ENCODE measurements at places on chromosomes 3 and 15.

DNA sequence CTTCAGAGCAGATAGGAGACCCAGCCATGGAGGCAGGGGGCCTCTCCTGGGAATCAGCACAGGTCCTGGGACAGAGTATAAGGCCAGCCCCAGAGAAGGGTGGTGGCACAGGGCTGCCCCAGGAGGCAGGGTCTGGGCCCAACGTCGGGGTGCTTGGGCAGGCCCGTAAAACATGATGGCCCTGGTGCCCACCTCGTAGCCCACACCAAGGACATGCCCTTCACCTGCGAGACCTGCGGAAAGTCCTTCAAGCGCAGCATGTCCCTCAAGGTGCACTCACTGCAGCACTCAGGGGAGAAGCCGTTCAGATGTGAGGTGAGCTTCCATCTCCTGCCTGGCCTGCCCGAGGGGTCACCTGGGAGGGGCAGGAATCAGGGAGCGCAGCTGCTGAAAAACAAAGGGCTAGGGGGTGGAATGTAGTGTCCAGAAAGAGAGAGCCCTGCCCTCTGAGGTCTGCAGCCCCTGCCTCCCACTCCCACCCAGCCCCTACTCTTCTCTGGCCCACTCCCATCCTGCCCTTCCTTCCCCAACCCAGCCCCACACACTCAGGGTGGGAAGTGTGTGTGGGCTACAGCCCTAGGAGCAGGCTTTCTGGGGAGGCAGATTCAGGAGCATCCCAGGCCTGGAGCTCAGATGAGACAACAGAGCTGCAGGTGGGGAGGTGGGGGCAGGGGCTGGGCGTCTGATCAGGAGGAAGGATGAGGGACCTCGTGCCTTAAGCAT, 9.5 kb downstream of the ZBTB47 start:
- DNase-seq = no peak

DNA sequence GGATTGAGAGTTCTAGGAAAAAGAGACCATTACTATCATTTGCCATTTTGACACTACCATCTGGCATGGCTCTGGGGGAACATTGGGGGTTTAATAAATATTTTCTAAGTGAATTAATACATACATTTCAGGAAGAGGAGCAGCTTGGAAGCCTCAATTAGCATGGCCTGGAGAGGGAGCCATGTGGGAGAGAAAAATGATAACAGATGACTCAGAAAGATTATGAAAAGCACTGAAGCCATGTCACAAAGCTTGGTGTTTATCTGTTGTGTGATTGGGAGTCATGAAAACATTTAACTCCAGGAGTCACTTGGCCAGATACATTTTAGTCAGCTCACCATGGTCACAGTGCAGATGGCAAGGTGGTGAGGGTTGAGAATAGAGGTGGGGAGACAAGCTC, 121.0 kb downstream of the SSR3 start:
- no peak for DNase-seq

DNA sequence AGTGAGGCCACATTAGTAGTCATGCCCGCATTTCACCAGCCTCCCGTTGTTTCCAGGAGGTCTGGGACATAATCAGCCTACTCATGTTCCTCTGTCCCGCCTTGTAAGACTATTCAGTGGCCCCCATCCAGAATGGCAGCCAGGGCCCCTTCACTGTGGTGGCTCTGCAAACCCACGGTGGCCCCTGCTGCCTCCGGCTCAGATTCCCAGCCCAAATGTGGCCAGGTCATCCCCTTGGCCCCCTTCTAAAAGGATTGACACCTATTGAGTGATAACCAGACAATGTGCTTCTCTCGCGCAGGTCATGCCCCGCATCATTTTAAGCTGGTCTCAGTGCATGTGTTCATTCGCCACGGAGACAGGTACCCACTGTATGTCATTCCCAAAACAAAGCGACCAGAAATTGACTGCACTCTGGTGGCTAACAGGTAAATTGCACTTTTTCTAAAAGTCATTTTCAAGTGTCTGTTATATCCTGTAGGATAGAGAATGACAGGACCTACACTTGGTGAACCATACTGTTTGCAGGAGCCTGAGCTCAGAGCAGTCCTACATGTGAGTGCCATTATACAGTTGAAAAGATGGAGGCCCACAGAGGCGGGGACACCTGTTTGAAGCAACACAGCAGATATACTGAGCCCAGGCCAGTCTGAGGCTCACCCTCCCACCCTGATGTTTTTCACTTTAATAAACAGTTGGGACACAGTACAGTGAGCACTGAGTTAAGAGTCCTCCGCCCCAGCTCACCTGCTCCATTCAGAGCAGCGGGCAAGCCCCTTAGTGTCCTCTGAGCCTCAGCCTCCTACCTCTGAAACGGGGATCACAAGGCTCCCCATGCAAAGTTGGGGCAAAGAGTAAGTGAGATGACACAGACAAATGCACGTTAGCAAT, 47.7 kb downstream of the PXYLP1 start:
- DNase-seq = peak; percentile 14

GRCh38 chr15:41490355-41490754, 3.3 kb upstream of the ITPKA start:
- DNase-seq = peak; percentile 94

- no peak for DNase-seq
Observed at GRCh38 chr15:35630532-35630931, 84.6 kb upstream of the DPH6 start.

DNA sequence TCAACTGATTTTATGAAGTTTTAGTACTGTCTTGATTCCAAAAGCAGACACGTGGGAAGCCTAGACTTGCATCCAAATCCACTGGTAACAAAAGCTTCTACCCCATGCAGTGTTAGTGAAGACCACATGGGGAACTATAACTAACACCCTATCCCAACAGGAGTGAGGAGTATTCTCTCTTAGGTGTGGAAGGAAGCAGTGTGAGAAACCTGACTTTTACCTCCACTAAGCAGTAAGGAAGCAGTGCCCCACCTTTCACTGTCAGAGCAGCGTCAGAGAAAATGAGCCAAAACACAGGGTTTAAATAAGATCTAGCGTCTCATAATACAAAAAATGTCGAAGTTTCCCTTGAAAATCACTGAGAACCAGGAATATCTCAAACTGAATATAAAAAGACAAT, 60.5 kb downstream of the DLG1 start:
- no peak for DNase-seq

GRCh38 chr3:122745369-122746021, 48.1 kb downstream of the HSPBAP1 start:
- no peak for DNase-seq

GRCh38 chr15:89860891-89861290, 32.9 kb downstream of the AP3S2 start:
- no peak for DNase-seq

DNA sequence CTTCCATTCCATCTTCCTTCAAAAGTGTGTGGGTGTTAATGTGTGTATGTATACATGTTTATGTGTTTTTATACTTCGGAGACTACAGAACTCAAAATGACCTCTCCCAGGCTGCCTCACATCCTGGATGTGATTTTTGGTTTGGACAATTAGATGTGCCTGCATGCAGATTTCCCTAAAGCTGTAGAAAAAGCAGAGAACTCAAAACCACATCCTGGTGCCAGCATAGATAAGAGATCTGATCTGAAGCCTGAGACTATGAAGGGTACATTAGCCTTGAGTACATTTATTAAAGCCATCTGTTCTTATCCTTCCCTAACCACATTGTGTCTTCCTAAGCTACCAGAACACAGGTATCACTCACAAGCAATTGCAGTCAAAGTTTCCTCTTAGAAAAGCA, 319.4 kb upstream of the RASGRP1 start:
- DNase-seq = peak; percentile 63

DNA sequence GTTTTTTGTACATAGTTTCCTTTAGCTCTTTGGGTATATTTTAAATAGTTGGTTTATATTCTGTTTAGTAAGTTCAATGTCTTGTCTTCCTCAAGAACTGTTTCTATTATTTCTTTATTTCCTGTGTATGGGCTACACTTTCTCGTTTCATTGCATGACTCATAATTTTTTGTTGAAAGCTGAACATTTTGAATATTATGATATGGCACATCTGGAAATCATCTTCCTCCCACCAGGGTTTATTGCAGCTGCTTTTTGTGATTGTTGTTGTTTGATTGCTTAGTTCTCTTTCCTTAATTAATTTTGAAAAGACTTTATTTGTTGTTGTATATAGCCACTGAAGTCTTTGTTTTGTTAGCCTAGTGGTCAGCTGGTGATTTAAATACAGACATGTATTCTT, 43.8 kb downstream of the LSM3 start:
- DNase-seq = no peak

GRCh38 chr15:91311986-91312385, 211.9 kb downstream of the SV2B start:
- no peak for DNase-seq

DNA sequence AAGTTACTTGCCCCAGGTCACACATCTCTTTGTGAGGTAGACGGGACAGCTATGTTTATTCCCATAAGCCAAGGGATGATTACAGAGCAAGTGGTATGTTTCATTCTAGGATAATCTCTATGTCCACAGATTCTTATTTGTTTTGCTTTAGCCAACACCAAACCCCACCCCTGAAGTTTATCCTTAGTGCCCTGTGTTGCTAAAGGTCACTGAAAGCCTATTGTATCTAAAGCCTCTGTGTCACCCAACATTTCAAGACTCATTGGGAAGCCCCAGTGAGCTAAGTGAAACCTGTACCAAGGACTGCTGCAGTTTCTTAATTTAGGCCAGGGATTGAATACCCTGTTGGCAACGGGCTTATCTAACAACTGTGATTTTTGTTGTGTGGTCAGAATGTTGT, 135.6 kb downstream of the ADAMTS9 start:
- no peak for DNase-seq

GRCh38 chr3:168794427-168794826, 698.7 kb upstream of the GOLIM4 start:
- DNase-seq = no peak

- DNase-seq = no peak
Observed at GRCh38 chr15:95709959-95710695, 620.4 kb upstream of the NR2F2 start.

- no peak for DNase-seq
Observed at GRCh38 chr3:37301980-37302708, 127.8 kb upstream of the LRRFIP2 start.

- DNase-seq = no peak
Observed at GRCh38 chr3:169286992-169287391, 376.5 kb downstream of the MECOM start.

- no peak for DNase-seq
Observed at GRCh38 chr3:31225923-31226322, 306.8 kb upstream of the STT3B start.

GRCh38 chr3:132225664-132226063, 91.5 kb upstream of the ACP3 start:
- DNase-seq = peak; percentile 86

DNA sequence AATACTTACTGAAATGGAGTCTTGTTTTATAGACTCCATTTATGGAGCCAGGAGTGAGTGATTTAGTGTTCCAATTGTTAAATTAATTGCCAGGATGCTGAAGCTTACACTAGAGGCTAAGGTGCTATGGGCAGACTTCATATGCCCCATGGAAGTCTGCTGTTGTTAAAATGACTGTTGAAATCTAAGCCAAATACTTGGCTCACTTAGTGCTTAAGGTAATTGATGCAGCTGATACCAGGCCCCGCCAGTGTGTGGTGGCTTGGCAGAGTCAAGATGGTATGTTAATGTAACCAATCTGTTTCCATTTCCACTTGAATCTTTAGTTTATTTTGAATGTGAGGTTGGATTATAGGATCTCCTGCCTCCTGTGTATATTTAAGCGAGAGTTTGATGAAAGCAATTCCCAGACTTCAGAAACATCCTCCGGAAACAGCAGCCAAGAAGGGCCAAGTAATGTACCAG, 187.1 kb downstream of the ITPR1 start:
- no peak for DNase-seq

- DNase-seq = no peak
Observed at GRCh38 chr3:195557322-195557721, 14.2 kb upstream of the PPP1R2 start.

DNA sequence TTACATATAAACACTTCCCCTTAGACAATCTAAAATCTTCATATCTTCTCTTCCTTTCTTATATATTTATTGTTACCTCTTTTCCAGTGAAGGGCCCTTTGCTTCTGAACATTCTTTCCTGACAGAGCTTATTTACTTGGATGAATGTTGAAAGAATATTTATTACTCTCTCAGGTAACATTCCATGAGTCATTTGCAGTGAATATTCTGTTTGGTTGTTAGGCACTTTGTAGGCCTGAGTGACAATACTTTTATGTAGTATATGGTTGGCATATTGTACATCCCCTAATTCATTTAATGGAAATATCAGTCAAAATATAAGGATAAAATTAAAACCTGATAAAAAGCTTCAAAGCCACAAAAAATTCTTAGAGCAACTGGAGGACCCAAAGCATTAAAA, 260.9 kb upstream of the KCNMB2 start:
- no peak for DNase-seq

DNA sequence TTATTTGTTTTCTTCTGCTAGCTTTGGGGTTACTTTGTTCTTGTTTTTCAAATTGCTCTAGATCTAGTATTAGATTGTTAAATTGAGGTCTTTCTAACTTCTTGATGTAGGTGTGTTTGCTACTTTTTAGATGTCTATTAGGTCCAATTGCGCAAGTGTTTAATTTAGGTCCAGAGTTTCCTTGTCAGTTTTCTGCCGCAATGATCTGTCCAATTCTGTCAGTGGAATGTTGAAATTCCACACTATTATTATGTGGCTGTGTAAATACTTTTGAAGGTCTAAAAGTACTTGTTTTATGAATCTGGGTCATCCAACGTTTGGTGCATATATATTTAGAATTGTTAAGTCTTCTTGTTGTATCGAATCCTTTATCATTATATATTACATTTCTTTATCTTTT, 324.4 kb upstream of the SGO1 start:
- DNase-seq = no peak

- DNase-seq = no peak
Observed at GRCh38 chr15:74220475-74221248, 15.5 kb upstream of the CCDC33 start.

GRCh38 chr3:173128633-173129032, 12.4 kb downstream of the SPATA16 start:
- DNase-seq = no peak

GRCh38 chr3:109018828-109019227, 65.1 kb upstream of the GUCA1C start:
- no peak for DNase-seq

DNA sequence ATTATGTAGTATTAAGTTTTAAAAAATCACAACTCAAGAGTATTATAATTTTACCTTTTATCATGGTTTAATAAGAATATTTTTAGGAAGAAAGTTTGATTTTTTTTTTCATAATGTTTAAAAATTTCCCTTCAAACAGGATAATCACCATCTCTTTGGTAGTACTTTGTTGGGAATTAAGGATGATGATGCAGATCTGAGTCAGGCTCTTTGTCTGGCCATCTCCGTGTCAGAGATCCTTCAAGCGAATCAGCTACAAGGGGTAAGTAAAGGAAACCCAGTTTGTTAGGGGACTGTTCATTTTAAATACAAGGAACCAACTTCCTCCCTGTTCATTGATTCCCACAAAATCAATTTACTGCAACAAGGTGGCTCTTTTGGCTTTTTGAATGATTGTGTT, 36.8 kb upstream of the NIT2 start:
- peak; percentile 61 for DNase-seq

GRCh38 chr3:146491303-146491702, 21.9 kb upstream of the PLSCR2 start:
- no peak for DNase-seq

- DNase-seq = no peak
Observed at GRCh38 chr15:38843051-38843501, 278.5 kb upstream of the RASGRP1 start.

GRCh38 chr15:68145706-68146105, 59.4 kb downstream of the CALML4 start:
- DNase-seq = no peak
